ENCODE measurements at places on chromosomes 5 and 9.

GRCh38 chr9:116975126-116975525 lies 288.0 kb downstream of the TRIM32 start:
- DNase-seq, result no peak

DNA sequence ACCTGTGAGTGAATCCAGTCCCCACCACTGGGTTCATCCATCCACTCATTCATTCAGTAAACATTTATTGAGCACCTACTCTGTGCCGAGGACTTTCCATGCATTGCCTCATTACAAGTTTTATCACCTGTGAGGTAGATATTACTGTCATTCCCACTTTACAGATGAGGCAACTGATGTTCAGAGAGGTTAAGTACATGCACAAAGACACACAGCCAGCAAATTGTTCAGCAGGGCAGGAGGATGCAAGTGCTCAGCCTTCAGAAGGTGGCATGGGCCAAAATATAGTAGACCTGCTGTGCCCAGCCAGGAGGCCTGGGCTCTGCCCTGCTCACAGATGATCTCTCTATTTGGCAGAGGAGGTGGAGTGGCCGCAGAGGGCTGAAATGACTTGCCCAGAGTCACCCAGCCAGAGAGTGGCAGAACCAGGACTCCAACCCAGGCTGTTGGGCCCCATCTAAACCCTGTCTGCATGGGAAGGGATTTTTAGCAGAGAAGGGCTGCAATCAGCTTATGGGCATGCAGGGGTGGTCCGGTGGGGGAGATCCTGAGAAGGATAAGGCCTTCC lies 7.6 kb upstream of the NEURL1B start:
- DNase-seq, result no peak

DNA sequence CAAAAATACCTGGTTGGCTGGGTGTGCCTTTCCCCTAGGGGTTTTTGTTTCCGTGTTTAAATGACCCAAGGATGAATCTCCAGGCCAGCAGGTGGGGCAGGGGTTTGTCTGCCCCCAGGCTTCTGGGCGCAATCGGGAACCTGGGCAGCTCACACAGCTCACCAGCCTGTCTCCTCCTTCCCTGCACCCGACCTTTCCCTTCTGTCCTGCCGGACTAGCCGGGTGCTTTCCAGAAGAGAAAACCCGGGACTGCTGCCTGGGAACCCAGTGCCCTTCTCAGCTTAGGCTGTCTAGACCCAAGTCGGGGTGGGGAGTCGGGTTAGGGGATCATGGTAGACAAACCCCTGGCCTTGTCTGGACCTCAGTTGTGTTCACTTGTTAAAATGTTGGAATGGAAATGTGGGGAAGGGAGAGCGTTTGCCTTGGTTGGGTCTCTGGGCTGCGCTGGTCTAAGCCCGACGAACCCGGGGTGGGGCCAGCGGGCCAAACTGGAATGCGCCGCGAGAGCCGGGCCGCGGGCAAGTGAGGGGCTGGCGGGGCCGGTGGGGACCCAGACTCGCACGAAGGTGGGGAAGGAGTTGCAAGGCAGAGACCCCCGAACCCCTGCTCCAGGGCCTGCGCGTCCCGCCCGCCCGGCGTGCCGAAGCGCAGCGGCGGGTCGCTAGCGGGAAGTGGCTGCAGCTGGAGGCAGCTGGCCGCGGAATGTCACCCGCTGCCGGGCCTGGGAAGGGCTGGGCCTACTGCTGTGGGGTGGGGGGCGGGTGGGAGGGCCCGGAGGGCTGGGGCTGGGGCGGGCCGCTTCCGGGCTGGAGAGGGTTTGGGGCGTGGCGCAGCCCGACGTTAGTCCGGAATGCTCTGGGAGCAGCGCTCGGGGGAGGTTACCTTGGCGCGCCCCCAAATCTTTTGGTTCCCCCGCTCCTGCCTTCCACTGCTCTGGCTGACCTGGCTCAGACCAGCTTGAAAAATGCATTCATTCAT lies 84.6 kb downstream of the DAB2IP start:
- peak; percentile 54 for DNase-seq

DNA sequence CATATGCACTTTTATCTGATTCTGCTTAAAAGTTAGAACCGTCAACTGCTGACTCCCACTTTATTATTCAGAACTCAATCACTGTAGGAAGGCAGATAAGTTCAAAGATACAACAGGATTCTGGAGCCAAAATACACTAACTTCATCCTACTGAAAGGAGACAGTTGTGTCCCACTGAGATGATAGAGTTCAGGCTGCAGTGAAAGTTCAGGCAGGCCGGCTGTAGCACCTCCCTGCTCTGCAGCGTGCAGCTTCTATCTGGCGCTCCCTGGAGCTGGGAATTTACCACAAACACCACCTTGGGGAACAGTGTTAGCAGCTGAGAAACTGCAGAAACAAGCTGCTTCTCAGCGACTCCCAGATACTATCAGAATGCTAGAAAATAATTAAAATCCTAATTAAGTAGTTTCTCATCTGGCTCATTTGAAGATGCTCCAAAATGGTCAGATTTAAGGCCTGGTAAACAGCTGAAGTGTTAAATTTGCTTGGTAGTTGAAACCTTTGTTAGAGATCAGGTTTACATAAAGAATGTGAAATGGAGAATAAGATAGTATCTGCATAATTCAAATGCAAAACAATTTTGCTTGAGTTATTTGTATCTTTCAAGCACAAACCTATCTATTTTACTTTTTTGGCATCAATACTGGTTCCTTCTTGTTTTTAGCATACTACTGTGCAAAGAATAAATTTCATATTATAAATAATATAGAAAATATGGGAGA lies 52.3 kb upstream of the CNTLN start:
- DNase-seq, result peak; percentile 30

DNA sequence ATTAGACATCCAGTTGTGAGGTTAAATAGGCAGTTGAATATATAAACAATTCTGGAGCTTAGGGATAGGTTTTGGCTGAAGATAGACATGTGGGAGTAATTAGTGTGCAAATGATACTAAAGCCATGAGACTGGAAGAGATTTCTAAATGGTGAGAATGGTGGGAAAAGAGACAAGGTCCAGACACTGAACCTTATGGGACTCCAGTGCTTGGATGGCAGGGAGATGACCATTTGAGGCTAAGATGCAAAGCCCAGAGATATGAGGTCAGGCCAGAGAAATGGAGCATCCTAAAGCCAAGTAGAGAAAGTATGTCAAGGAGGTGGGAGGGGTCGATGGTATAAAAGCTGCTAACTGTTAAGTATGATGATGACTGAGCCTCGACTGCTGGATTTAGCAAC lies 115.6 kb downstream of the SEMA5A start:
- no peak for DNase-seq

DNA sequence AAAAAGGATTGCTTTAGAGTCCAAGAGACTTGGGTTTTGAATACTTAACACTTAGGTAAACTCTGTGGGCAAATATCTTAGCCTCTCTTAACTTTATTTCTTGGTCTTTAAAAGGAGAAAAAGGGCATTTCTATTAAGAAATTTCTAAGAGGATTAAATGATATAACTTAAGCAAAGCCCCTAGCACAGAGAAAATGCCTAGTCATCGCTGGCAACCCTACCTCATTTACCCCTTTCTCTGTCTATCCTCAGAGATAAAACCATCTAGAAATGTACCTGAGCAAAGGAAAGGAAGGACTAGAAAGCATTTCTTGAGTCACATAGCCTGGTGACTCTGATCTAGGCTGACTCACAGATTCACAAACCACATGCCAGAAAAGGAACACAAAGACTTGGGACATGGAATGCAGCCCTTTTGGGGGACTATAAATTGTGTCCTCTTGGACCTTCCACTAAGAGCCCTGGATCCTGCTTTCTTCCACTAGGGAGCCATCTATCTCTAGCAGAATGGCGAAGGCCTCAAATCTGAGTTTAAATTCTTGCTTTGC lies 120.6 kb downstream of the FOXD1 start:
- no peak for DNase-seq

- DNase-seq, result no peak
Measured at GRCh38 chr9:94768766-94769165, 42.3 kb downstream of the AOPEP start.

GRCh38 chr5:126591549-126591948 lies 3.5 kb downstream of the ALDH7A1 start:
- no peak for DNase-seq

GRCh38 chr5:176854164-176854563 lies 43.8 kb downstream of the UNC5A start:
- DNase-seq, result no peak

DNA sequence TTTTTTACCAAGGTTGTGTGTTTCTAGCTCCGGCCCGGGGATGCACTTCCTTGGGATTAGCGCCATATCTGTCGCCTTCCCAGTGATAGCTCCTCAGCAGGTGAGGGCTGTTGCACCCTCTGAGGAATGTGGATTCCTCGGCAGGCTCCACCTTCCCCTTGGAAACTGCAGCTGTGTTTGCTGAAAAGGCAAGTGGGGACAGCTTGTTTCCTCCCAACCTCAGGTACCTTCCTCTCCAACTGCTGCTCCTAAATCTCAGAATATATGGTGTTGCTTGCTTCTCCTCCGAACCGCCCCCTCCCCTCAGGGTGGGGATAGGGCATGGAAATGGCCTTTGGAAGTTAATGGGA lies 1.3 kb downstream of the SLC1A1 start:
- no peak for DNase-seq

DNA sequence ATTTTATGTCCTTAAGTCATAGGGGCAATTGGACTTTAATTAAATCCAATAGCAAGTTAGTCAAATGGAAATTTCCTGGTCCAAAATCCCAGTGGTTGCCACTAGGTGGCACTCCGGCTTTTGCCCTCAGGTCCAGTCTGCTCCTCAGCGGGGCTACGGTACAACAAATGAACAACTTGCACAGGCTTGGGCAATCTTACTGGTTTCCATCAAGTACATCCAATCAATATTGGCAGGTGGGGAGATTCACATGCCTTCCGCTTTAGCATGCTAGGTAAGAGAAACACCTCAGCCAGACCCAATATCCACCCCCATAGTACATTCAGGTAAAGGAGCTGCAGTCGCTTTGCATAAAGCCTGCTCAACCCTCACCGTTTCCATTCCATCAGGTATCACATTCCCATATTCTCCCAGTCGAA lies 6.3 kb upstream of the MXD3 start:
- peak; percentile 55 for DNase-seq

DNA sequence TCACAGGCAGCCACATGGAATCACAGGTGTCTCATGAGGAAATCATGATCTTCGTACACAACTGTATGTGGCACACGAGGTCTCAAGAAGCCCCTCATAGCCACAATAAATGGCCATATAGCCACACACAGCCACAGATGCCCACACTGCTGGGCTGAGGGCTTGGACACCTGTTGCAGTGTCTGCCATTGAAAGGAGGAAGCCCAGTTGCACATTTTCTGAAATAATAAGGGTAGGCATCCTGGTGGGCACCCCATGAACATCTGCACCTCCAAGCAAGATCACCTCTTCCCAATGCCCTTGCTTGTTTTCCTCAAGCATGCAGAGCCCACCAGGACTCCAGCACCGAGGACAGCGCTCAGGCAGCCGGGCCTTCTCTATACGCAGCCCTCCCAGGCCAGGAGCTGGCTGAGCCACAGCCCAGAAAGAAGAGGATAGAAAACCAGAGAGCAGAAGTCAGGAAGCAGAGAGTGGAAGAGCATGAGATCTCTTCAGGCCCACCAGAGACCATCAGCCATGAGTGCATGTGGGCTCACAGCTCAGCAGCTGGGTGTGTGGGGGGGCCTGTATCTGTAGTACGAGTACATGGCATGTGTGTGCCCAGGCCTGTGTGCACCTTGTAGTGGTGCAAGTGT lies 1.0 kb upstream of the ACSL6 start:
- peak; percentile 72 for DNase-seq

GRCh38 chr5:34929720-34930461 lies 532 bp downstream of the DNAJC21 start:
- DNase-seq, result peak; percentile 68

DNA sequence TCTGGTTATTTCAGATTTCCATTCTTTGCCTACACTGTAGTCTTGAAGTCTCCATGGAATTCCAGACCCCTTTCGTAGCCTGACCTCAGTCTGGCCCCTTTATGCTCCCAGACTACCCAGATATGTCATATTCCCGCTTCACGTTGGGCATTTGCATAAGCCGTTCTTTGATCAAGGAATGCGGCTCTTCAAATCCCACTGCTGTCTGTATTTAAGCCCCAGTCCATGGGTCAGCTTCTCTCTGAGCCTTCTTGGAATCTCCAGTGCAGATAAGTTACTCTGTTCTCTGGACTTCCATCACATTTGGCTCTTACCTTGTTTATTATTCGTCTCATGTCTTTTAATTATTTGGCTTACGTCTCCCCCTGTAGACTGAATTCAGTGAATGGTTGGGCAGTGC lies 97.4 kb downstream of the PARP8 start:
- peak; percentile 9 for DNase-seq

- DNase-seq, result no peak
Measured at GRCh38 chr9:89975630-89976029, 370.8 kb downstream of the GADD45G start.

GRCh38 chr5:125559296-125559695 lies 812.9 kb upstream of the ZNF608 start:
- DNase-seq, result no peak

DNA sequence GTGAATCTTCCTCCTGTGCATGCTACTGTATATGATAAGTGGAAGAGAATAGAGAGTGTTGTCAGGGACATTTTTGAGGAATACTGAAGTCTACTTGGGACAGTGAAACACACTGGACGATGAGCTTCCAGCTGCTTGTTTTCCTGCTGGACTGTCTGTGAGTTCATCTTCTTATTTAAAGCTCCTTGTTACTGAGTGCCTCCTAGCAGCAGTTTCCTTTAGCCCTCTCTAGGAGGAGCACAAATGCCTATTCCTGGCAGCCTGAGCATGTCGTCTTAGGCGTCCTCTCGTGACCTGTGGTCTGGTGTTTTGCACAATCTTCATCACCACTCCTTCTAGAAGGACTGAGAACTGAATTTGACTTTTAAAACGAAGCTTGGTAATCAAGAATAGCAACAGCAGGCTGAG lies 43.8 kb downstream of the ANKRD33B start:
- DNase-seq, result no peak

DNA sequence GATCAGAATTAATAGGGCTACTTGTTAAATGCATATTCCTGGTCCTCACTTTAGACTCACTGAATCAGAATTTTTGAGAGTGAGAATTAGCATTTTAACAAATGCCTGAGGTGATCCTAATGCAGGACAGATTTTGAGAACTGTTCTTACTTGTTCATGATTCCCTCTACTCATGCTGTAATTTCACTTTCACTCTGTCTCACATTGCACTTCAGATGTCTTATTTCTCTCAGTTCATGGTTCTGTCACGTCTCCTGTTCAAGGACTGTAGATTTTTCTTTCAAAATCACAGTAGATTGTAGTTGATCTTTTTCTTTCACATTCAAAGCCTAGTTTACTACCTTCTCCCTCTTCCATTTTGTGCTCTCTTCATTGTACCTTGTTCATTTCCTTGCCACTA lies 54.3 kb downstream of the ADGRV1 start:
- DNase-seq, result no peak

- no peak for DNase-seq
Measured at GRCh38 chr9:73437758-73438157, 286.1 kb downstream of the ANXA1 start.

DNA sequence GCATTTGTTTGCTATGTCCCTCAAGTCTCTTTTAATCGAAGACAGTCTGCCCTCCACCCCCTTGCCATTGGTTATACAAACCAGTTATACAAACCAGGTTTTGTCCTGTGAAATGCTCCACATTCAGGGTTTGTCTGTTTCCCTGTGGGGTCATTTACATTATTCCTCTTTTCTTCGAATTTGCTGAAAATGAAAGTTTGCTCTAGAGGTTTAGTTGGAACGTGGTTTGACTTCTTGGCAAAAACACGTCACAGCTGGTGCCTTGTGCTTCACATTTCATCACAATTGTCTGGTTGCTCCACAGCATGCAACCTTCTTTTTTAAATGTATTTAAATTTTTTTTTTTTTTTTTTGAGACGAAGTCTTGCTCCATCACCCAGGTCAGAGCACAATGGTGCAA lies 4.2 kb upstream of the HAVCR2 start:
- DNase-seq, result no peak

GRCh38 chr5:159311063-159311462 lies 19.2 kb downstream of the IL12B start:
- no peak for DNase-seq

Data from neuronal stem cell (in vitro differentiated cells).